Parietal lobe (tissue), 2 donors: ENCODE measurements at places on chromosomes 7 and 10. TPM values are rescaled to one million over a fixed set of nuclear protein-coding genes. Genes with fewer than 3 reads are reported as not detected.

The ZSWIM8 gene
- 70.1 TPM for total RNA-seq

The CNPY1 gene
- not detected for total RNA-seq

The BHLHA15 gene
- 10.3 TPM for total RNA-seq

The CUBN gene
- total RNA-seq: 7.2 TPM

The GPER1 gene
- total RNA-seq: 1.6 TPM

The H2BK1 gene
- total RNA-seq: not detected

The METTL27 gene
- total RNA-seq: 0.94 TPM

The CLDN3 gene
- total RNA-seq: not detected

The ACSM6 gene
- not detected for total RNA-seq

The DNAH11 gene
- 3.8 TPM for total RNA-seq

The MMD2 gene
- total RNA-seq: 2.2 TPM

The CFAP70 gene
- 1.6 TPM for total RNA-seq

The LEP gene
- not detected for total RNA-seq

The SPDYE5 gene
- not detected for total RNA-seq
